Fibroblast of lung (primary cell): ENCODE measurements at places on chromosomes 13 and 19.

DNA sequence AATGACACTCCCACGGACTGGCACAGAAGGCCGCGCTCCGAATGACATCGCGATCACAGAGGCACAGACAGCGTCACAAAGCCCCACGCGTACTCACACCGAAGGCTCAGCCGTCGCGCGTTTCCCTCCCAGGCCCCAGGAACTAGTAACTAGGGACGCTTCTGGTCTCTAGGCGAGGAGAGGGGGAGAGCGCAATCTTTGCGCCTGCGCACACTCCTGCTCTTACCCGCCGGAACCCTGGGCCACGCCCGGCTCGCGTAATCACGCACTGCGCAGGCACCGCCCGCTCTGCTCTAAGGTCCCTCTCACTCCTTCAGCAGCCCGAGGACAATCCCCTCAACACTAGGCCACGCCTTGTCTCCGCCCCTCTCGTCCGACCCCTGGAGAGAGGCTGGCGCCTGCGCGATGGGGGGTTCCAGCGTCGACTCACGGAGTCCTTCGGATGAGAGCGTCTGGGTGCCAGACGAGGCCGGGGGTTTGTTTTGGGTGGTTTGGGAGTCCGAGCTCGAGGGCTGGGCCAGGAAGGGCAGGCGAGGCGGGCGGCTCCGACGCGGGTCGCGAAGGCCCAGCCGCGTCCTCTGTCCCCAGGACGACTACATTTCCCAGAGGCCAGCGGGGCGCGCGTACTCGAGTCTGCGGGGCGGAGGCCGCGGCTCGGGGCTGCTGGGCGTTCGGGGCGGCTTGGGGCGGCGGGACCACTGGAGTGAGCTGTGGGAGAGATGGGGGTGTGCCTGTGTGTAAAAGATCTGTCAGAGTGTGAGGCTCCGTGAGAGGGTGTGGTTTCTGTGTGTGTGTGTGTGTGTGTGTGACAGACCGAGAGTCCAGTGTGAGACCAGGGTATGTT, at the start of gene ZNF471:
ZNF471 (plus strand) TSS at position 410 of the 844 bp plus-strand sequence. CDS start 3,717 bp downstream, outside the sequence.
- peak; percentile 99 for DNase-seq

GRCh38 chr19:6172074-6172863, 36.8 kb downstream of the ACSBG2 start:
- DNase-seq, result no peak

DNA sequence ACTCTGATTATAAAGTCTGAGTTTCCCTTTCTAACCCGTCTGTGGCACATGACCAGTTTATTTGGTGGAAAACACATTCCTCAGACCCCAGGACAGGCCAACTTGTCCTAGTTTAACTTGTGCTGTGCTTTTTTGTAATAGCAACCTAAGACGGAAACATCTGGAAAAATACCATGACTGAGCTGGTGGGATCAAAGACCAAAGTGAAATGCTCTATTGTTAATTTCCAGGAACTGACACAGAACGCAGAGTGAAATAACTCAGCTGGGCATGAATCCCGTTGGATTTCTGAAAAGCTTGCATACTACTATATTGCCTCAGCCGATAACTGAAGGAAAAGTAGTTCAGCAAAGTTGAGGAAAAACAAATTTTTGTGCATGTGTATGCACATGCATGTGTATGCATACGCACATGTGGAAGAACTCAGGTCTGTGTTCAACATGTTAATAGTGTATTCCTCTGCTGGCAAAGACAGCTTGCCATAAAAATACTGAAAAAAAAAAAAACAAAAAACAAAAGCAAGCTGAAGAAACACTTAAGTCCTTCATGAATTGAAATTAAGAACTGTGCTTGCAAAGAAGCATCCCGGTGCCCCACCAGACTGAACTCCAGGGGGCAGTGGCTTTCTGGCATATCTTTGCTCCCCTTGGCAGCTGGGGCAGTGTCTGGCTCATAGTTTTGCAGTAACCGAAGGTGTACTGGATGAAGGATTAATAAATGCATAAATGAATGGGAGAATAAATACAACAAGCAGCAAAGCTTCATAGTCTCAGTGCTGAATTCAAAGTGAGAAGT, 187.8 kb downstream of the LHFPL6 start:
- DNase-seq, result peak; percentile 72

- DNase-seq, result no peak
These were observed 425.2 kb downstream of the FOXO1 start for GRCh38 chr13:40241125-40241798.

DNA sequence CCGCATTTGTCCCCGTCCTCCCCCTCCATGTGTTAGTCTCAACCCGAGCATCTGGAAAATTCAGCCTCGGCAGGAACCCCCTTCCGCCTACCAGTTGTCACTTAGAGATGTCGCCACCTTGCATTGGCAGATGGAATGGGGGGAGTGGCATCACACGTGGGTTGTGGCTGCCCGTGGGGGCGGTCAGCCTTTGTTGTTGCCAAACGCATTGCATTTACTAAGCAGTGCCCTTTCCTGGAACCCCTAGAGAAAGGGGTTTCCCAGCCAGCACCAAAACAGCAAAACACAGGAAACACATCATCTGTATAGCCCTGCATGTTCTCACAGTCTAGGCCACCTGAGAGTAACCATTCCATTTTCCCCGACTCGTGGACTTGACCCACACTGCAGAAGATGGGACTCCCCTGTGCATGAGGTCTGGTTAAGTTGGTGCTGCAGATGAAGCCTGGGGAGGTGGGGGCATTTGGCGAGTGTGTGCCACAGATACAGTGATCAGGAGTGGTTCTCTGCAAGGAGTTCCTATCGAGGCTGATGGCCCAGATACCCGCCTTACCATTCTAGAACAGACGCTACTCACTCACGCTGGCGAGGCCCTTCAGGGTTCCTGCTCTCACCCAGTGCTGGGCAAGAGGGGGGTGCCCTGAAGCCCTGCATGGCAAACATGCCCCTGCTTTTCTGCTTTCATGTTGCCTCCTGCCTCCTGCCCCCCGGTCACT, 38.3 kb downstream of the TMED1 start:
- no peak for DNase-seq

GRCh38 chr19:2275588-2276428, 6.2 kb downstream of the PEAK3 start:
- no peak for DNase-seq

- no peak for DNase-seq
These were observed 15.3 kb upstream of the SULT2A1 start for GRCh38 chr19:47901370-47901769.

- DNase-seq, result peak; percentile 87
These were observed 3.8 kb downstream of the GPC6 start for GRCh38 chr13:93230261-93230855.

- DNase-seq, result no peak
These were observed 16.4 kb downstream of the ZNF790 start for GRCh38 chr19:36821758-36822157.

DNA sequence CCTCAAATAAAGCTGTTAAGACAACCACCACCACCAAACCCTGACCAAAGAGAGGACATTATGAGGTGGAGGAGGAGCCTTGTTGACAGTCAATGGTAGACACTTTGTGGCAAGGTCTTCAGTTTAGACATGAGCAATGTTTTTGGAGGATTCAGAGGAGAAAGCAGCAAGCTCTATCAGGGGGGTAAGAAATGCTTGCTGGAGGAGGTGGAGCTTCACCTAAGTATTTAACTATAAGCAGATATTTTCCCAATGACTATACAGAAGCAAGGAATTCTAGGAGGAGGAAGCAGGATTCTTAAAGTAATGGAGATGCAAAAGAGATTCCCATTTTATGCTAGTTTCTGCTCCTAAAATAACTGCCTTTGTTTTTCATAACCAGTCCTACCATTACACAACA, 74.2 kb downstream of the TRPC4 start:
- no peak for DNase-seq

DNA sequence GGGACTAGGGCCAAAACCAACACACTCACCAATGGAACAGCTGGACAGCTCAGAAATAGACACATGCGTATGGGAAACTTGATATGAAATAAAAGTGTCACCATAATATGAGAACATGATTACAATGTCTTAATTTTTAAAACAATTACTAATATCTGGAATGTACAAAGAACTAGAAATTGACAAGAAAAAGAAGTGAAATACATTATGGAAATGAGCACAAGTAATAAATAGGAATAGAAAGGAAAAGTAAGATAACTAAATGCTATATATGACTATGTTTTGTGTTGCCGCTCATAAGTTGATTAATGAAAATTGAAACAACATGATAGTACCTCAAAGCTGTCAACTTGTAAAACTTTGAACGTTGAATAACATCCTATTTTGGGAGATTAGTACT, 801.1 kb downstream of the SLITRK5 start:
- no peak for DNase-seq

DNA sequence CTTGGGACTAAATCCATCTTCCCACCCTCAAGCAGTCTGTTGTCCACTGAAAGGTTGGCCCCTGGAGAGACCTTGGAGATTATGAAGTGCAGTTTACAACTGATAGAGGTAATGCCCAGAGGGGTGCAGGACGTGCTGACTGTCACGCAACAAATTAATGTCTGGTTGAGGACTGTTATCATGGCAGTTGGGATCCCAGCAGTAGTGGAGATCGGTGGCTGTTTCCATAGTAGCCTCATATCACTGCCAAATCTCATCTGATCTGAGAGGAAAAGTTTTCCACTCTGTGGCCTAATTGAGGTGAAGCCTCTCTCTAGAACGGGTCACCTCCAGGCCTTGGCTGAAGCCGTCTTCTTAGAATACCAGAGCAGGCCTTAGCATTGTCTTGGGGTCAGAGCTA, 4.1 kb downstream of the TECR start:
- no peak for DNase-seq

- DNase-seq, result no peak
These were observed 77.8 kb downstream of the TSHZ3 start for GRCh38 chr19:31271306-31271911.

GRCh38 chr19:7257148-7258040, 36.8 kb downstream of the INSR start:
- peak; percentile 32 for DNase-seq

GRCh38 chr13:40662866-40663265, 3.6 kb downstream of the FOXO1 start:
- no peak for DNase-seq

GRCh38 chr13:27969082-27969865, at the start of gene CDX2:
Gene CDX2 (minus strand): TSS chr13:27969315. CDS start chr13:27969006, 309 bp downstream.
- no peak for DNase-seq

DNA sequence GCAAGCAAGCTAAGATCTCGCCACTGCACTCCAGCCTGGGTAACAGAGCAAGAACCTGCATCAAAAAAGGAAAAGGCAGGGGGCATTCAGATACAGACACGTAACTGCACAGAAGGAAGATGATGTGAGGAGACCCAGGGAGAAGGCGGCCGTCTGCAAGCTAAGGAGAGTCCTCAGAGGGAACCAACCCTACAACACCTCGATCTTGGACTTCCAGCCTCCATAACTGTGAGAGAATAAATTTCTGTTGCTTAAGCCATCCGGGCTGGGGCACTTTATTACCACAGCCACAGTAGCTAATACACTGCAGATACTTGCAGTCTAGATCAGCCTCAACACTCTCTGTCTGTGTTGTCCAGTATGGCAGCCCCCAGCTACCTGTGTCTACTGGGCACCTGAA, 7.9 kb downstream of the TICAM1 start:
- no peak for DNase-seq

- no peak for DNase-seq
These were observed 13.2 kb downstream of the CLASRP start for GRCh38 chr19:45051929-45052579.

DNA sequence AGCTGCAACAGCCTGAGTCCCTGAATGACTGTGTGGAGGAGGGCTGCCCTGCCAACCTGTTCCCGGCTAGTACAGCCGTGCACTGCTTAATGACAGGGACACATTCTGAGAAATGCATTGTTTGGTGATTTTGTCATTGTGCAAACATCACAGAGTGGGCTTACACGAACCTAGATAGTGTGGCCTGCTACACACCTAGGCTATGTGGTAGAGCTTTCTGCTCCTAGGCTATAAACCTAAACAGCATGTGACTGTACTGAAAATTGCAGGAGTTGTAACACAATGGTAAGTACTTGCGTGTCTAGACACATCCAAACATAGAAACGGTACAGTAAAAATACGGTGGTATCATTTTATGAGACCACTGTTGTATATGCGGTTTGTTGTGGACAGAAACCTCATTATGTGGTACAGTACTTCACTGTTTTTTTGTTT, 35.0 kb downstream of the VASP start:
- DNase-seq, result no peak

DNA sequence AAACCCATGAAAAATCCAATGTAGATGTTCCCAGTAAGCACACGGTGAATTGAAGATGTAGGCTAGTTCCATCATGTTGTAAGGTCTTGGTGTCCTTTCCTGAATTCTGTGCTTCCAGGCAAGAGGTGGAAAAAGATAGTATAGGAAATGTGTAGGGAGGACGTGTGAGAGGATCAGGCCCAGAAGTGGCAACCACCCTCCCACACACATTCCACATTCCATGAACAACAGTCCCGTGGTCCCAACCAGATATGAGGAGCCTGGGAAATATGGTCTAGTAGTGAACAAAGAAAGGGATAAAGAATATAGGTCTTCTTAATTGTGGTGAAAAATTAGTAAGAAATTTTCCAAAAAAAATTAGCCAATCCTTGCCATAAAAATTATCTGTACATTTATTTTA, 1254.2 kb upstream of the SLC10A2 start:
- no peak for DNase-seq

DNA sequence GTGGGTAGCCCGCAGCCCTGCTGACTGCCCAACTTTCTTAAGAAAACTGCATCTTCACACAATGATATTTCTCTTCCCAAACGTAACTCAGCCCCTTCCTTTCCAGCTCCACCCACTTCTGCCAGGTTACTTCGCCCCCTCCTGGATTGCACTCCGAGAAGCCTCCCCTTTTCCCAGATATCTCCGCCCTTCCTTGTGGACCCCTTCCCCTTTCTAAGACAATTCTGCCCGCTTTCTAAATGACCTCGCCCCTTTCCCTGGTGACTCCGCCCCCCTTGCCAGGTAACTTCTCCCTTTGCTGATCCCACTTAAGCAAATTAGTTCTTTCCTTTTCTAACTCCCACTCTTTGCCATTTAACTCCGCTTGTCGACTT, 2.6 kb downstream of the VSIG10L start:
- no peak for DNase-seq

DNA sequence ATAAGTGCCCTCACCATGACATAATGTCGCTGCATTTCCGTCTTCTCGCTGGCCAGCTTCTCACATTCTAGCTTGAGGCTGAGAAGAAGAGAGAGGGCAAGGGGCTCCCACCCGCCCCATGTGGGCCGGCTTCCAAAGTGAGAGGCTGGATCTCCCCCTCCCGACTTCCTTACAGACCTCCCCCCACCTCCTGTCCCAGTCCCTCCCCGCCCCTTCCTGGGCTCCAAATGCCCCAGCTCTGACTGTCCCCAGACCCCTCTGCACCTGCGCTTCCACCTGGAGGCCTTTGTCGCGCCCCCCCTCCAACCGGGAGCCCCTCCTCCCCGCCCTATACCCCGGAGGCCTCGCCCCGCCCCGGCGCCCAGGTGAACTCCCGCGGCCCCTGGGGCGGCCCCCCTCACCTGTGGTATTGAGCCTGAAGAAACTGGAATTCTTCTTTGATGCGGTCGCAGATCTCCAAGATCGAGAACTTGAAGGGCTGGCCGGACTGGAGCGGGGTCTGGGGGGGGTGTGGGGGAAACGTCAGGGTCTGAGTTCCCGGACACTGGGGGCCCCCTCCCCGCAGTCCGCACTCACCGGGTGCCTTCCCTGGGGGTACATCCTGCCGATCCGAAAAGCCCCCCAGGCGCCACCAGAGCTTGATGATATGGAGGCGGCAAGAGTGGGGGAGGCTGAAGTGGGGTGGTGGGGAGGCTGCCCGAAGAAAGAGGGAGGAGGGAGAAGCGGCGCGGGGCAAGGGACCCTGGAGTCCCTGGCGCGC, 595 bp downstream of the TLE2 start:
- no peak for DNase-seq
